Mammary epithelial cell (primary cell): ENCODE measurements at places on chromosomes 12 and 14.

- DNase-seq = no peak
These were observed 32.3 kb downstream of the RAD51B start for GRCh38 chr14:67851785-67852410.

DNA sequence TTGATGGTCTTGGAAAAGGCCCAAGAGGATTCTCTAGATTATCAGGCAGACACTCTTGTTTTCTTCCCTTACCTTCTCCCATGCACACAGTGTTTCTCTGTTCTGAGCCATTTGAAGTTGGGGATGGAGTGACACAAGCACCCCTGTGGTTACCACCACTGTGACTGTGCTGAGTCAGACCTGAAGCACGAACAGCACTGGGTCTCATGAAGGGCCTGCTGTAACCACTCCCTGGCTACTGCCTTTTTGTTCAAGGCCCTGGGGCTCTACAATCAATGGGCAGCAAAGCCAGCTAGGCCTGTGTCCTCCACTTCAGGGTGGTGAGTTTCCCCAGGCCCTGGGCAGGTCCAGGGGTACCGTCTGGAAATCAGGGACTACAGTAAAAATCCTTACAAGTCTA, 65.5 kb downstream of the TSPAN8 start:
- DNase-seq = peak; percentile 11

DNA sequence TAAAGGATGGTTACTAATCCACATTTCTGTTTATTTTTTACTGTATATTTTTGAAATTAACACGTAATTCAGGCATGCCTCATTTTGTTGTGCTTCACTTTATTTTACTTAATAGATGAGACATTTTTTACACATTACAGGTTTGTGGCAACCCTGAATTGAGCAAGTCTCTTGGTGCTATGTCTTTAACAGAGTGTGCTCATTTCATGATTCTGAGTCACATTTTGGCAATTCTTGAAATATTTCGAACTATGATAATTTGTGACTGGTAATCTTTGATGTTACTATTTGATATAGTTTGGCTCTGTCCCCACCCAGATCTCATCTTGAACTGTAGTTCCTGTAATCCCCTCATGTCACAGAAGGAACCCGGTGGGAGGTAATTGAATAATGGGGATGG, 1120.5 kb upstream of the FLRT2 start:
- DNase-seq = no peak

GRCh38 chr12:2248901-2249381, 196.2 kb downstream of the CACNA1C start:
- no peak for DNase-seq
